Hematopoietic multipotent progenitor cell treated with erythropoietin and hydrocortisone succinate and interleukin-3 and kit ligand, for 4 days (in vitro differentiated cells): ENCODE measurements at places on chromosomes 1 and 21.

DNA sequence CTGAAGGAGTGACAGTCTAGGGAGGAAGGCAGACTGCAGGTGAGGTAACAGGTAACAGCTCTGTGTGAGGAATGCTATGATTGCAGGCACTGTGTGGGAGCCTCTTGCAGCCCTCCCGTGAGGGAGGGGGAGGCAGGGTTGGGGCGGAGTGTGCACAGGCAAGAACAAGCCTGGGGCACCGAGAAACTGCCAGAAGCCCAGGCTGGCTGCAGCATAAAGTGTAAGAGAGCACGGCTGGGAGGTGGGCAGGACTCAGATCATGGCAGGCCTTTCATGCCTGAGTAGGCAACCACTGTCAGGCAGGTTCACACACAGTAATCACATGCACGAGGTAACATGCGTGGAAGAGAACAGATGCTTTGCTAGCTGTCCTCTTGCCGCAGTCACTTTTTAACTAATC lies 11.3 kb upstream of the RHEX start:
- no peak for DNase-seq

DNA sequence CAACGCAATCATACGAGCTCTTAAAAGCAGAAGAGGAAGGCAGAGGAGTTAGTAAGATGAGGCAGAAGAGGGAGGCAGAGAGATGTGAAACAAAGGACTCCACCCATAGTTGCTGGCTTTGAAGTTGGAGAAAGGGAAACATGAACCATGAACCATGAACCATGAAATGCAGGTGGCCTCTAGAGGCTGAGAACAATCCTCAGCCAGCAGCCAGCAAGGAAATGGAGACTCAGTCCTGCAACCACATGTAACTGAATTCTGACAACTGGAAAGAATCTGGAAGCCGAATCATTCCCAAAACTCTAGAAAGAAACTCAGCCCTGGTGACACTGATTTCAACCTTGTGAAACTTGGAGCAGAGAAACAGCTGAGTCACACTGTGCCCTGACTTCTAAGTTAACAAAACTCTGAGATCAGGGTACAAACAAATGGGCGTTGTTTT lies 10.1 kb downstream of the DIPK1A start:
- DNase-seq: peak; percentile 46

- DNase-seq: no peak
These were observed 988.8 kb upstream of the B3GALT2 start for GRCh38 chr1:194175251-194175650.

- no peak for DNase-seq
These were observed 1.3 kb upstream of the CCSAP start for GRCh38 chr1:229344139-229344538.

GRCh38 chr21:43716376-43717165 lies 2.4 kb upstream of the PDXK start:
- peak; percentile 44 for DNase-seq

DNA sequence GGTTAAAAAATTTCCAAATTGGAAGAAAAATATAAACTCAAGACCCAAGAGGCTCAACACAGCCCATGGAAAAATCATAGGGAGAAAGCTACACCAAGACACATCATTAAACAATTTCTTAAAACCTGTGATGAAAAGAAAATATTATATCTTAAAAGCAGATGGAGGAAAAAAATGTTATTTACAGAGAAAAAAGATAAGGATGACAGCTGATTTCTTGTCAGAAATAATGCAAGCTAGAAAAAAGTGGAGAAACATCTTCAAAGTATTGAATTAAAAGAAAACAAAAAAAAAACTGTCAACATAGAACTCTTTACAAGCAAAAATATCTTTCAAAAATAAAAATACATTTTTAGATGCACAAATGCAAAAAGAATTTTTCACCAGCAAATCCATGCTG lies 930.5 kb downstream of the ADGRL2 start:
- no peak for DNase-seq

DNA sequence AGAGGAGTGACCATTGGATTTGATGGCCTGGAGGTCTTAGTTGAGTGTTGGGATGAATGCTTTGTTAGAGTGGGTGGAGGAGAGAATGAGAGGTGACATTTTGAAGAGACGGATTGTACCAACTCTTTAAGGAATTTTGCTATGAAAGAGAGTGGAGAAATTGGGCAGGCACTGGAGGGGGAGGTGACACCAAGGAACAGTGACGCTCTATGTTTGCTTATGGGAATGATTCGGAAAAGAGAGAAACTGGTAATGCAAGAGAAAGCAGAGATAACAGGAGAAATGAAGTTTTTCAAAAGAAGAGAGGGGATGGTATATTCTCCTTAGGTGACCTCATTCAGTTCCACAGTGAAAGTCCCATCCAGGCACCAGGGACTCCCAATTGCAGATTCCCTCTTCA lies 24.5 kb upstream of the PADI2 start:
- DNase-seq: no peak

DNA sequence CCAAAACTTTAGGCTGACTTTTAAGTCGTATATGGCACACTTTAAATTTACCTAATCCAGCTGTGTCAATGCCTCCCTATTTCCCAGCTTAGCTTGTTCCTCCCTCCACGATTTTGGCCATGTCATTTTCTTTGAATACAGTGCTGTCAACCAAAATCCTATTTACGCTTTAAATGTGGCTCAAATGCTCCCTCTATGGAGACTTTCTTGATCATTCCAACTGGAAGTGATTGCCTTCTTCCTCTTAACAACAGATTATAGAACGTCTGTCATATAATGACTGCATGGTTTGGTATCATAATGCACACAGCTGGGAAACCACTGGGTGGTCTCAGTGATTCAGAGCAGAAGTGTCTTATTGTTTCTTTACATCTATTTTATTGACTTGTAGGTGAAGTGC lies 18.9 kb upstream of the BATF3 start:
- DNase-seq: peak; percentile 25

- DNase-seq: no peak
These were observed 105.3 kb downstream of the DISP1 start for GRCh38 chr1:222920169-222920568.

DNA sequence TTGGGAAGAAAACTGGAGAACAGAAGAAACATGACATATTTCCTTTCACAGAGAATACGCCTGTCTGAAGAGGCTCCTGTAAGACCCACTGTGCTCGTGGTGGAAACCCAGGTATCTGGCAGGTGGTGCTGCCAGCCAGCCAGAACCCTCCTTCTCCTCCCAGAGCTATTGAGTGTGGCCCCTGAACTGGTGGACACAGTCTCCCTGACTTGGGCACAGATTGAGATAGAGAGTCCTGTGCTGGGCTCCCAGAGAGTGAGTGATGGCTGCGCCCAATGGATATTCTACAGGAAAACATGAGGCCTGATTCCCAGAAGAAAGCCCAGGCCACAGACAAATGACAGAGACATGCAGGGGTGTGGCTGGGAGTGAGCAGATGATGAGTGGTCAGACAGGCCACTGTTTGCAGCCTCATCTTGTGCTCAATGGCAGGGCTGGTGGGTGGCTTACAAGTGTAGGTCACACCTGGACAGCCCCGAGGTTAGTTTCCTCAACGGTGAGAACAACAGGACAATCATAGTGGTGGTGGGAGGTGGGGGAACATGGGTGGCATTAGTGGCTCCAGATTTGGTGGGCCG lies 127.9 kb downstream of the PTPRU start:
- DNase-seq: no peak

DNA sequence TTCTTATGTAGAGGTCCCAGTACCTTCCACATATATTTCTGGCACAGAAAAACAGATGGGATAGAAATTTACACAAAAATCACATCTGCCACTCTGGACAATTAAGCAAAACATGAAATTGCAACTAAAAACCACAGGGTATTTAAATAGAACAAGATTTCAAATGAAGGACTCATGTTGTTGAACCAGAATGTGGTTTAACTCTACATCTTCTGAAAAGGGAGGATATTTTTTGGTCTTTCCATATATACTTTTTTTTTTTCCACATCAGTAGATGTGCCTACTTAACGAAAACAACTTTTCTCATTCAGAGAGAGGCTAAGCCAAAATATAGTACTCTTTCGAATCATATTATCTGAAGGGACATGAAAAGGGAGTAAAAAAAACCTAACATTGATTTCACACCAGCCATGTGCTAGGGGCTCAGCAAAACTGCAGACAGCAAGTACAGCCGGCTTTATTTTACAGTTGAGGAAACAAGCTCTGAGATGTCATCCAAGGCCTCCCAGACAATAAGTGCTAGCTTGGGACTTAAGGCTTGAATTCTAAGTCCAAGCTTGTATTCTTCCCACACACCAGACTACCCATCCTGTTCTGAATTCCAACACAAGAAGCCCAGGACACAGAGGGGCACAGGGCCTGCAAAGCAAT lies 208.9 kb downstream of the PBX1 start:
- no peak for DNase-seq

GRCh38 chr1:16900751-16901150 lies 5.0 kb downstream of the RNU1-2 start:
- DNase-seq: peak; percentile 46

DNA sequence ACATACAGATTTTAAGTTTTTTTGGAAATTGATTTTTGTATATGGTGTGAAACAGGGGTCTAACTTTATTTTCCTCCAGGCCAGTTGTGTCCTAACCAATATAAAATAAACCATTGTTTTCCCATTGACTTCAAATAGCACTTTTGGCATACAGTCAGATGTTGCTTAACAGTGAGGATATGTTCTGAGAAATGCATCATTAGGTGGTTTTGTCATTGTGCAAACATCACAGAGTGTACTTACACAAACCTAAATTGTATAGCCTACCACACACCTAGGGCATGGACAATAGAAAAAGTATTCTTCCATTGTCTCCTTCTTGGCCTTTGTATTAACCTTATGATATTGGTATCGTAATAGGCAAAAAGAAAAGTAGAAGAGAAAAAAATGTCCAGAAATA lies 37.4 kb upstream of the DISP1 start:
- peak; percentile 13 for DNase-seq

GRCh38 chr1:104592926-104593325 lies 843.2 kb downstream of the AMY1C start:
- peak; percentile 1 for DNase-seq

DNA sequence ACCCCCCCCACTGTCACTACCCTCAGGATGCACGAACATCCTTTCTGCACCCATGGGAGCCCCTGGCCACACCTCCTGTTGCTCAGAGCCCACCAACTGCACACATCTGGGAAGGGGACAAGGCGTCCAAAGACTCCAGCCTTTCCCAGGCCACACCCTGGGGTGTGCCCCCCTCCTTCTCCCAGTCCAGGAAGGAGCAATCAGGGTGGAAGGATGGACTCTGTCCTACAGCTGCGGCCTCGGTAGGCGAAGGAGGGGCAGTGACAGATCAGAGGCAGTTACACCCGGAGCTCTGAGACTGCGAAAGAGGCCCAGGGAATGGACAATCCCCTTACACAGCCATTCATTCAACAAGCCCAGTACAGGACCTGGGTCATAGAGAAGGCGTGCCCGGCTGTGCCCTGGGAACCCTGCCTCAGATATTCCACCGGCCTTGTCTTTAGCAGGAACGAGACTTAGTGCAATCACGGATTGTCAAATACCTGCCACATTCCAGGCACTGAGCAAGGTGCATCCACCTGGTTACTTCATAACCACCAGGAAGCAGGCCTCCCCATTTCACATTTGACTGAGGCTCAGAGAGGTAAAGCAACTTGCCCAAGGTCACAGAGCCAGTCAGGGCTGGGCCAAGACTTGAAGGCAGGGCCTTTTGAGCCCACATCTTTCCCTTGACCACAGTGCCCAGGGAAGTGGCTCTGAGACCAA lies 9.4 kb downstream of the HSPG2 start:
- DNase-seq: no peak

DNA sequence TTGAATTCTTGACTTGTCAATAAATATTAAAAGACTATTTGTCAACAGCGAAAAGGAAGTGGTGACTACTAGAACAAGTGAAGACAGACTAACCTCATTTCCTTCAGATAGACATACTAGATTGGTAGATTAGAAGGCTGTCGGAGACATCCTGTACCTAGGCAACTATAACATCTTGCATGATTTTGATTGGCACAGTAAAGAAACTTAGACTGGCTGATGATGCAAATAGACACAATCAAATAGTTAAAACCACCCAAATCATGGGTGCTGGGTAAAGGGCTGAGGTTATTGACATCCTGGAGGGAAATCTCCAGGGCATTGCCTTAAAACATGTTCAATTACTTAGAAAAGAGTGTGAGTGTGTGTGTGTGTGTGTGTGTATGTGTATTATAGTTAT lies 85.9 kb upstream of the EDEM3 start:
- DNase-seq: peak; percentile 66

GRCh38 chr1:44254392-44254910 lies 41.2 kb downstream of the DMAP1 start:
- DNase-seq: no peak

DNA sequence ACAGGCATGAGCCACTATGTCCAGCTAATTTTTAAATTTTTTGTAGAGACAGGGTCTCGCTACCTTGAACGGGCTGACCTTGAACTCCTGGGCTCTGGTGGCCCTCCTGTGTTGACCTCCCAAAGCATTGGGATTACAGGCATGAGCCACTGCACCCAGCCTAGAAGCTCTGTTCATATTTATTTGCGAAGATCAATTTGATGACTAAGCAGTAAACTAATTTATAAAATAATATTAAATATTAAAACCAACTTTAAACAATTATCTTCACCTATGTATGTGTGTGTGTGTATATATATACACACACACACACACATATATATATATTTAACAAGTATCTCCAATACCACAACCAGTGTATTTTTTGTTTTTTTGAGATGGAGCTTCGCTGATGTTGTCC lies 4.4 kb downstream of the NADK start:
- DNase-seq: no peak

- DNase-seq: no peak
These were observed 6.9 kb downstream of the S1PR1 start for GRCh38 chr1:101243751-101244150.

DNA sequence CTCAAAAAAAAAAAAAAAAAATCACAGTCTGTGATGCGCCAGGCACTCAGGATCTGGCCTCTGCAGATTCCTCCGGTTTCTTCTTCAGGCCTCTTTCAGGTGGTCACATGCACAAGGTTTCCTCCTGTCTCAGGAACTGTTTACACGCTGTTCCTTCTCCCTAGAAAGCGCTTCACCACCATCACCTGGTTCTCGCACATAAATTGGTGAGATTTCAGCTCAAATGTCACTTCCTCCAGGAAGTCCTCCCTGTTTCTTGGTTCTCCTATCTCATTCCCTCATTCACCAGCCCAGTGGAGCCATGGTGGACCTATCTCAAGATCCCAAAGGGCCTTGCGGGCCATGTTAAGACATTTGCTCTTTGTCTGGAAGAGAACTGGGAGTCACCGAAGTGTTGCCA lies 26.7 kb downstream of the HMGN2 start:
- DNase-seq: no peak
